ENCODE measurements at places on chromosomes 2 and 18.
A peak's percentile ranks its signal among the peaks of the same experiment; 100 is the strongest.

DNA sequence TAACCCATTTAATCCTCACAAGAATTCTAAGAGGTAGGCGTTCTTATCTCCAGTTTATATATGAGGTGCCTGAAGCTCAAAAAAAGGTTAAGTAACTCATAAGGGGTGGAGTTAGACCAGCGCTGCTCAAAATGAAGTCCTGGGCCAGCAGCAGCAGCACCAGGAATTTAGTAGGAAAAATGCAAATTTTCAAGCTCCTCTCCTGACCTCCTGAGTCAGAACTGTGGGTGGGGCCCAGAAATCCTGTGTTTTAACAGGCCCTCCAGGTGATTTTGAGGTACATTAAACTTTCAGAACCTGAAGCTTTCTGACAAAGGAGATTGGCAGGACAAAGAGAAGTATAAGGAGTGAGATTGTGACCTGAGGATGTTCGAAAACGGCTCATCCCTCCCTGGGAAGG, 66.0 kb upstream of the CCDC85A start:
- no peak for DNase-seq

DNA sequence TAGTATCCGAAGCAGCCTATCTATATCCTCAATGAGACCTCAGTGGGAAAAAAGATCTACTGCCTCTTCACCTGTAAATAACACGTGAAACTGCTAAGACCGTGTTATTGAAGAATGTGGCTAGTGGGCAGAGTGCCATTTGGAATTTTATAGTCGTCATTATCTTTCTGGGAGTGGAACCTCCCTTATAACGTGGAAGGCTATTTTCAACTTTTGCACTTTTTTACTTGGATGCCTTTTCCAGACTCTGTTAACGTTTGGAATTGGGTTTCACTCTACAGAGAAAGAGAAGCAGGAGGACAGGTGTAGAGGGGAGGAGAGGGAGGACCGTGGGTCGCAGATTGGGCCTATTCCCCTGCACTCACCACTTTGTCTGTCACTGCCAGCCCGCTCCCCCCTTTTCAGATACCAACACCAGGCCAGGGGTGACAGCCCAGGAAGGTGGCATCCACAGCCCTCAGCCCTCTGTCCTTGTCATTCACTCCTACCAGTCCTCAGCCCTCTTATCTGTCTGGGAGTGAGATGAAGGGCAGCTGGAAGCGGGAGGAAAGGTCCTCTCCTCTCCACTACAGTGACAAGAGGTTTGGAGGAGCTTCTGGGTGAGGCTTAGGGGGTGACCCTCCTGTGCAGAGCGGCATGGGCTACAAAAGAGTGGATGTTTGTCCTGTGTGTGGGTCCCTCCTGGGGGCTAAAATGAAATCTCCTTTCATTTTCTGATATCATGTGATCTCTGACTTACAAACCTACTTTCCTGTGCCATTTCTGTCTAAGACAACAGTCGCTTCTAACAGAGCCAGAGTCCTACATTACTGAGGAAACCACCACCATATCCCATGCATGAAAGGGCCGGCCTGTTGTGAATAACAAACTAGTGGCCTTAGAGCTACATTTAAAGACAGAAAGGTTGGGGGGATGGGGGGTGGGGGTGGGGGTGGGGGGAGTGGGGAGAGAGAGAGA, 23.9 kb upstream of the CEP68 start:
- DNase-seq, result no peak

- DNase-seq, result no peak
Observed at GRCh38 chr2:238247002-238247822, 7.4 kb upstream of the HES6 start.

DNA sequence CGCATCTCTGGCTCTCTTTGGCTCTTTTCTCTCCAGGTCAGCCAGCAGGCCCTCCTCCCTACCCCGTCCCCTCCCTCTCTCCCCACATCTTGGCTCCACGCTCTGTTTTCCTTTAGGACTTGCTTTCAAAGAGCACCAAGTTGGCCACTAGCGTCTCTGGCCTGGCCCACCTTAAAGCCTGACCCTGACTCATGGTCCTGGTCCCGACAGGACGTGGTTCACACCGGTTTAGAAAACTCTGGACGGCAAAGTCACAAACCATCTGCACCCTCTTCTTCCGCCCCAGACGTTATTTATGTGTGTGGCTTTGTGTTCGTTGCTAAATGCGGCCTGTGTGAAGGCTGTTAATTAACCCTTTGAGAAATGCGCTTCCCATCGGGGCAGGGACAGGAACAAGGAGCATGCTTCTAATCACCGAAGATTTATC, 169.0 kb upstream of the HAAO start:
- no peak for DNase-seq

DNA sequence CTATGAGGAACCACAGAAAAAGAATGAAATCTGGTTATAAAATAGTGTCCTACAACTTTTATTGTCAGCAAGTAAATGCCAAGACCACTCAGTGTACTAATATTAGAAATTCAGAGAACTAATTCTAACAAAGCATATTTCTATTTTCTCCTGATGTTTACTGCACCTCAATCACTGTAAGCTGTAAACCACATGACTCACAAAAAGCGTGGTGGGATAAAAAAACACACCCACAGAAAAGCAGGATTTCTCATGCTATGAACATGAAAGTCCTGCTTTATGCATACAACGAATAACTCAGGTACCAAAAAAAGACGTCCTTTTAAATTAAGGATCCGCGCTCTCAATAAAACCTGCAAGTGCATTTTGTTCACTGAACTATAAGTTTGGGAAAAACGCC, 797 bp downstream of the TXNL4A start:
- DNase-seq, result no peak

- DNase-seq, result no peak
Observed at GRCh38 chr2:215636816-215637215, 200.9 kb upstream of the FN1 start.

GRCh38 chr2:17538844-17539554, 1.5 kb upstream of the VSNL1 start:
- no peak for DNase-seq

DNA sequence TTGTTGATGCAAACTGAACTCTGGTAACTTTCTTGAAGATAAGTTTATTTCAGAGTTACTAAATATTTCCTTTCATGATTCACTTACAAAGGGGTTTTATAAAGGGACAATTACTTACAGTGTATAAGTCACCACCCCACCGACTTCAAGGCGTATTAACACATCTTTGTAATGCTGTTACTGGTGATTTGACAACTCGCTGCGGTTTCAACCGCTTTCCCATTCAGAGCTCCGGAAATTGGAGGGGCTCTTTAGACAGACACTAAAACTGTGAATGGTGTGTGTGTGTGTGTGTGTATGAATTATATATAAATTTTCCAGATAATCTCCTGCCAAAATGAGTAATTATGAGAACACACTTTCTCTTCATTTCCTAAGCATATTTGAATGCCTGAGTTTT, 4.9 kb downstream of the TM4SF20 start:
- DNase-seq, result peak; percentile 76

GRCh38 chr2:20214566-20215182, 10.3 kb downstream of the SDC1 start:
- DNase-seq, result no peak

GRCh38 chr2:109322111-109322510, 193.1 kb downstream of the SH3RF3 start:
- no peak for DNase-seq

DNA sequence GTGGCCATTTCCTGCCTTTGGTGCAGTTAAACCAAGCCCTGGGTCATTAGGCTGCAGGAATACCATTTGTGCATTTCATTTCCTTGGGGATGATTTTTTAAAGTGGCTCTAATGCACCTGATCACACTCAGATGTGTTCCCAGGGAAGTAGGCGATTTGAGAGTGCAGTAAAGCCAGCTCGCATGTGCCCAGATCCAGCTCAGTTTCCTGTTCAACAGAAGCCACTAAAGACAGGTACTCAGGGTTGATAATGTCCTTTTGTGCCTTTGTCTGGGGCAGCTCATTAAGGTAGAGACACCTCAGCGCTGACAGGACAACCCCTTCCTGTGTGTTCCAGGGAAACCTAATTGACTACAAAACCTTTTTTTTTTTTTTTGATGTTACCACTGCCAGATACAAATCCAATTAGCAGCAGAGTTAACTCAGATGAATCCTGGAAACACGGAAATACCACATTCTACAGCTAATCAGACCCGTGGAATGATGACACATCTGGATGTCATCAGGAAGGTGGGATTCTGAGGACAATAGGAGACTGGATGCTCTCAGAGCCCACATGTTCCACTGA, 15.2 kb upstream of the CHRNA1 start:
- DNase-seq, result no peak

DNA sequence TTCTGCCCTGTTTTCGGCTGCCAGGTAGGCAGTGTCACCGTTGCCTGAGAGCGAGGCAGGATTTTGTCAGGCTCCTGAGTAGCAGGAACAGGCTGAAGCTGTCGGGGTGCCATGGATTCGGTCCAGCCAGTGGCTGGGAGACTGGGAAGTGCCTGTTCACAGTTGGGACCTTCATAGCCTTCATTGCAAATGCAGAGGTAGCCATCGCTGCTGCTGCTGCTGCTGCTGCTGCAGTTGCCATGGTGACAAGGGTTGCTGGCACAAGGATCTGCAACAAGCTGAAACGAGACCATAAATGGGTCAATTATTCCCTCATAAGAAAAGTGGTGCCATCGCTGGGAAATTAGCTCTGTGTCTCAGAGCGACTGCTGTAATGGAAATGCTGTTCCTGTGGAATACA, 122.7 kb downstream of the DNER start:
- no peak for DNase-seq

- DNase-seq, result no peak
Observed at GRCh38 chr18:54828986-54829385, 709 bp downstream of the RAB27B start.

DNA sequence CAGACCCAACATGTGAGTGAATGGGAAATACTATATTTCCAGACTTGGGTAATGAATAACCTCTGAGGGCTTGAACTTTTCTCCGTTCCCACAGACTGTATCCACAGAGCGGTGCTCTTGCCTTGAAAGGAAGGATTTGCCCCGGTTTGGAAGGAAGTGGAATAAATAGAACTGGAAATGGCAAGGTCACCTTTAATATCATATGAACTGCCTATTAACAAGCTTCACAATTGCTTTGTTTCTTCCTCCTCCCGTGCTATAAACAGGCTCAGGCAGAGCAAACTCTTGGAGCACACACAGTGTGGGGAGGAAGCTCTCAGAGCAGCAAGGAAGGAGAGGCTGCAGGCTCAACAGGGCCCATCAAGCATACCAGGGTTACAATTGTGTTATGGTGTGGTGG, 28.5 kb upstream of the DARS1 start:
- no peak for DNase-seq

- no peak for DNase-seq
Observed at GRCh38 chr2:7816233-7816632, 865.6 kb upstream of the ID2 start.

DNA sequence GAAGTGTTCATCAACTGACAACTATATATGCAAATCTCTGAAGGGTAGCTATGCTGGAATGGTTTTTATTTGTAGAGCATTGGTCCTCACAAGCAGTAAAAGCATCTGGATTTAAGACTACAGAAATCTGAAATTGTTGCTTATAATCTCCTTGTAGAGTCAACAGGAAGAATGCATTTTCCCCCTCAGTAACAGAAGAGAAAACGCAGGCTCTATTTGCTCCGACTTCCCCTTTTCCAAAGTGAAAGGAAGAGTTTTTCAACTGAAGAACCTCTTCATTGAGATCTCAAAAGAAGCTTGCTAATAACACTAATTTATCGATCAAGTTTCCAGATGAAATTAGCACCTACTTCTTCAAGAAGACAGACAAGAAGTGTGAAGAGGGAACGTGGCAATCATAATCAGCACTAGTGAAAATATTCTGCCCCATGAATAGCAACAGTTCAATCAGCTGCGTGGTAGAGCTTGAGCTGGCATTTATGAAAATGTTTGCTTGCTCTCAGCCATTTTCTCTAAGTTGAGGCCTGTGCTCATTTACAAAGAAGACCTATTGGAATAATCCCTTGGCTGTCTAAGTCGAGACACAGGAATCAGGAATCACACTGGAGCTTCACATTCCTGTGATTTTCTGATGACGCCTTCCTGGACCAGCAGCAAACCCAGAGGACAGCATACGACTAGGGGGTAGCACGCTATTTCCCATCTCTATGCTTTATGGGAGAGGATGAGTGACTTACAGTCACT, 43.7 kb downstream of the TGIF1 start:
- DNase-seq, result no peak

- no peak for DNase-seq
Observed at GRCh38 chr2:26429779-26430578, 28.3 kb downstream of the DRC1 start.

GRCh38 chr2:19702267-19702666, 199.5 kb downstream of the TTC32 start:
- no peak for DNase-seq

GRCh38 chr2:60793169-60793568, 37.1 kb downstream of the PAPOLG start:
- DNase-seq, result no peak

DNA sequence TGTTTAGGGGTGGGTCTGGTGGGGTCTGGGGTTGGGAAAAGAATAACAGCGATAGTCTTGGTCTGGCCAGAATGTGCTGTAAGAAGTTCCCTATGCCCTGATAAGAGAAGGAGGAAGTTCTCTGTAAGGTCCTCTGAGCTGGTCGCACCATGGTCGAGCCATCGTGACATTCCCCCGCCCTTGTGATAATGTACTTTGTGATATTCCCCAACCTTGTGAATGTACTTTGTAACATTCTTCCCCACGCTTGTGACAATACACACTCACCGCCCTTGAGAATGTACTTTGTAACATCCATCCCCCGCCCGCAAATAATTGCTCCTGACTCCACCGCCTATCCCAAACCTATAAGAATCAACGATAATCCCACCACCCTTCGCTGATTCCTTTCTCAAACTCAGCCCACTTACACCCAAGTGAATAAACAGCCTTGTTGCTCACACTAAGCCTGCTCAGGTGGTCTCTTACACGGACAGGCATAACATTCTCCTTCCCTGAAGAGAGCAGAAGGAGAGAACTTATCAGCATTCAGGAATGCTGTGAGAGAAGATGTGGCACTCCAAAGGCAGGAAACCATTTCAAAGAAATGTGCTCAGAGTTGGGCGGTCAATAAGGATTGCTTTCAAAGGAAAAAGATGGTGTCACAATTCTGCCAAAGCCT, 17.8 kb upstream of the DUSP19 start:
- no peak for DNase-seq

GRCh38 chr18:50282521-50283335, 1.4 kb upstream of the MBD1 start:
- DNase-seq, result no peak

DNA sequence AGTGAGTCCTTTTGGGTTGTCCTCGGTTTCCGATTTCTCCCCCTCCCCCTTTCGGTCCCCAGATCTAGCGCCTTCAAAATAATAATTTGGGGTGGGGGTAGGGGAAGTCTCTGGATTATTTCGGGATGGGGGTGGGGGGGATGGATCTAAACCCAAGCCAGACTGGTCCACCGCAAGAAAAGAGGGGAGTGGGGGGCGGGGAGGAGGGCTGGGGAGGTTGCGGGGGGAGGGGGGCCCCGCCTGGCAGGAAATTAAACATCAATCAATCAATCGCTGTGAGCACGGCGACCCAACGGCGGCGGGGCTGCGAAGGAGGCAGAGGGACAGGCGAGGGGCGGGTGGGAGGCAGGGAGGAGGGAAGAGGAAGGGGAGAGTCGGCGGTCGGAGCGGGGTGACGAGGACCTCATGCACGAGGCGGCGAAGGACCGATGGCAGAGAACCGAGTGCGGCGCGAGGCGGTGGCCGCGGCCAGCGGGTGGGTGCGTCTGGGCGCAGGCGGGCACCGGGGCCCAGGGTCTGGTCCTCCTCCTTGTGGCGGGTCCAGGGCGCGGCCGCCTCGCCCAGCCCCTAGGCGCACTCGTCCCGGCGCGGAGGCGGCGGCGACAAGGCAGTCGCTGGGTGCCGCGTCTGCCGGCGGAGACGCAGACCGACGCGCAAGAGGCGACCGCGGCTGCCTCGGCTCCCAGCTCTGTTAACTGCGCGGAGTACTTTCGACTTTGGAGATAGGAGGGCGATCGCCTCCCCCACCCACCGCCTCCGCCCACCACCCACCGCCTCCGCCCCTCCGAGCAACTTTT, 468 bp upstream of the SATB2 start:
- peak; percentile 59 for DNase-seq
